Endodermal cell (in vitro differentiated cells): ENCODE measurements at places on chromosomes 6 and 20.
A peak's percentile ranks its signal among the peaks of the same experiment; 100 is the strongest.

- no peaks in the 10 kb centered on the region for H3K27me3 ChIP-seq
- H3K36me3 ChIP-seq: no peaks in the 10 kb centered on the region
- no peak overlapping the region for H3K4me3 ChIP-seq
- no peaks in the 10 kb centered on the region for H3K4me1 ChIP-seq
- DNase-seq: peak; percentile 44
- no peak overlapping the region for H3K27ac ChIP-seq
Measured at GRCh38 chr6:14276667-14277404, 159.3 kb downstream of the CD83 start.

- H3K27me3 ChIP-seq: no peaks in the 10 kb centered on the region
- no peaks in the 10 kb centered on the region for H3K4me1 ChIP-seq
- no peak for DNase-seq
Measured at GRCh38 chr6:135358251-135358821, 139.2 kb downstream of the AHI1 start.

- H3K4me1 ChIP-seq: no peaks in the 10 kb centered on the region
- no peak overlapping the region for H3K4me3 ChIP-seq
- no peaks in the 10 kb centered on the region for H3K36me3 ChIP-seq
- no peaks in the 10 kb centered on the region for H3K27me3 ChIP-seq
- H3K27ac ChIP-seq: no peak overlapping the region
Measured at GRCh38 chr6:126788861-126789365, 329.6 kb upstream of the RSPO3 start.

- peaks cover 49% of the 10 kb centered on the region for H3K4me1 ChIP-seq
- DNase-seq: peak; percentile 68
- H3K27ac ChIP-seq: peak overlapping the region; percentile 5
- peak overlapping the region; percentile 37 for H3K4me3 ChIP-seq
- H3K27me3 ChIP-seq: no peaks in the 10 kb centered on the region
- no peaks in the 10 kb centered on the region for H3K36me3 ChIP-seq
Measured at GRCh38 chr6:157159348-157159747, 164.0 kb downstream of the TMEM242 start.

- H3K4me3 ChIP-seq: no peak overlapping the region
- no peaks in the 10 kb centered on the region for H3K4me1 ChIP-seq
- H3K27me3 ChIP-seq: no peaks in the 10 kb centered on the region
- no peaks in the 10 kb centered on the region for H3K36me3 ChIP-seq
- DNase-seq: no peak
- no peak overlapping the region for H3K27ac ChIP-seq
Measured at GRCh38 chr6:36821581-36822335, 17.5 kb downstream of the CPNE5 start.

DNA sequence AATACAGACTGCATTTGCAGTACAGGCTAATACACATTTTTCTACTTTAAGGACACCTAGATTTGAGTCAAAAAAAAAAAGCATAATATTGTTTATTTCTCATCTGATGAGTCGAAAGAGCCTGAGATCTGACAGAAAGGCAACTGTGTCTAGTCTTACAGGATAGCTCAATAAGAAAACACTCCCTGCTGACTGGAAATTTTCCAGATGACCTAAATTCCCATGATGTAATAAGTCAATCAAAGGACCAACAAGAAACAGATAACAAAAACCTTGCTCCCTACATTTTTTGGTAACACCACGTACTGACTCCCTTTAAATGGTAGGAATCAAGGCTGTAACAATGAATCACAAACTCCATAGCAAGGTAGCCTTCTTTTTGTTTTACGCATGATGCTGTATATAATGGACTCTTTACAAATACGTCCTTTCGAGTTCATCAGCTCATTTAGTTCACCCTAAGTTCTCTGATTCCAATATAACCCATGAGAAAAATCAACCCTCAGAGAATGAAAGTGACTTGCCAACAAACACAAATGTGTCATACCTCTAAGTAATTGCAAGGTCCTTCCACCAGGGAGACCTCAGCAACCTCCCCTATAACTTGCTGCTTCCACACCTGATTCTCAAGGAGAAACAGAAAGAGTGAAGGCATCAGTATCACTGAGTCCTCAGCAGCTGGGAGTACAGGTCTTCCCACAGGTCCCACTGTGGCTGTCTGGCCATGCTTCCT, 12.1 kb downstream of the TBX18 start:
- H3K4me1 ChIP-seq: no peaks in the 10 kb centered on the region
- DNase-seq: no peak
- H3K27me3 ChIP-seq: peaks cover 5% of the 10 kb centered on the region
- H3K4me3 ChIP-seq: no peak overlapping the region

DNA sequence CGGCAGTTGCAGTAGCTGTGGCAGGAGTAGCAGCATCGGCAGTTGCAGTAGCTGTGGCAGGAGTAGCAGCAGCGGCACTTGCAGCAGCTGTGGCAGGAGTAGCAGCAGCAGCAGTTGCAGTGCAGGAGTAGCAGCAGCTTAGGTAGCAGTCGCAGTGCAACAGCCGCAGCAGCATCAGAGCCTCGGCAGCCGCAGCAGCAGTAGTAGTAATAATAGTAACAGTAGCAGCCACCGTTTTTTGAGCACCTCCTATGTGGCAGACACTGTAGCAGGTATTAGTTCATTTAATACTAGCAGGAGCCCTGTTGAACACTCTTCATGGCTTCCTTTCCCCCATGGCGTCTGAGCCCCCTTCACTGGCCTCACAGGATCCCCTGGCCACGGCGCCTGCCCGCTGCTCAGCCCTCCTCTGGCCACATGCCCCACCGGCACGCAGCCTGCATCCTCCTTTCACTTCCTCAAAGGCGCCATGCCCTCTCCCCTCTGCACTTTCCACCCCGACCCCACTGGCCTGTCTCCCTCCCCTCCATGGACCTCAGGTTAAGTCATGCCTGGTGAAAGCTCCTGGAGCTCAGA, 19.1 kb upstream of the IRF4 start:
- H3K27ac ChIP-seq: no peak overlapping the region
- no peak overlapping the region for H3K4me3 ChIP-seq
- no peak for DNase-seq
- H3K27me3 ChIP-seq: no peaks in the 10 kb centered on the region
- no peaks in the 10 kb centered on the region for H3K4me1 ChIP-seq

DNA sequence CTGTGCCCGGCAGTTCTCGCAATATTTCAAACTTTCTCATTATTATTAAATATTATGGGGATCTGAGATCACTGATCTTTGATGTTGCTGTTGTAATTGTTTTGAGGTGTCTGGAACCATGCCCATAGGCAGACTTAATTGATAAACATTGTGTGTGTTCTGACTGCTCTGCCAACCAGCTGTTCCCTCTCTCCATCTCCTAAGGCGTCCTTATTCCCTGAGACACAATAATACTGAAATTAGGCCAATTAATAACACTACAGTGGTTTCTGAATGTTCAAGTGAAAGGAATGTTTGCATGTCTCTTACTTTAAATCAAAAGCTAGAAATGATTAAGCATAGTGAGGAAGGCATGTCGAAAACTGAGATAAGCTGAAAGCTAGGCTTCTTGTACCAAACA, 7.6 kb downstream of the MAPK14 start:
- DNase-seq: no peak
- no peaks in the 10 kb centered on the region for H3K27me3 ChIP-seq
- no peak overlapping the region for H3K27ac ChIP-seq
- peaks cover 4% of the 10 kb centered on the region for H3K4me1 ChIP-seq
- H3K36me3 ChIP-seq: no peaks in the 10 kb centered on the region

DNA sequence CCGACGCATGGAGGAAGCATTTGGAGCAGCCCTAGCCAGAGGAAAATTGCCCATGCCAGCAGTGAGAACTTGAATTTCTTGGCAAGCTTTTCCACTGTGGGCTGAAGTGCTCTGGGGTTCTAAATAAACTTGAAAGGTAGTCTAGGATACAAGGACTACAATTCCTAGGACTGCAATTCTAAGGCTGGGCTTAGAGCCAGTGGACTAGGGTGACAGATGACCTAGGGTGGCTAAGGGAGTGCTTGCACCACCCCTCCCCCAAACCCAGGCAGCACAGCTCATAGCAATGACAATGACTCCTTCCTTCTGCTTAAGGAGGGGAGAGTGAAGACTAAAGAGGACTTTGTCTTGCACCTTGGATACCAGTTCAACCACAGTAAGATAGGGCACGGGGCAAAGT, 122.3 kb downstream of the THBS2 start:
- DNase-seq: no peak
- H3K4me3 ChIP-seq: no peak overlapping the region
- H3K4me1 ChIP-seq: no peaks in the 10 kb centered on the region
- H3K27ac ChIP-seq: no peak overlapping the region
- no peaks in the 10 kb centered on the region for H3K27me3 ChIP-seq

DNA sequence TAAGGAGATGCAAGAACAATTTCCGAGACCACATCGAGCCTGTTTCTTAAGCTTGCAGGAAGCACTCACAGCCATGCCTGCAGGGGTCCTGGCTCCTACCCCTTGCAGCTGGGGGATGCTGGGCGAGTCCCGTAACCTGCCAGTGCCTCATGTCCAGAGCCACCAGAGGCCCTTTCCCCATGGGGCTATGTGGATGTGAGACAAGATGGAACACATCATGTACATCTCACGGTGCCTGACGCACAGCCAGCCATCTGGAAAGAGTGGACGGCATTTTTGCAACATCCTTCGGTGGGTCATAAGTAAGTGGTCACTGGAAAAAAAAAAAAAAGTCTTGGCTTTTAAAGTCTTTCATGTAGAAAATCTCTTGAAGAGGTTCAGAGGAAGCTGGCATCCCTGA, 72.8 kb downstream of the CDH4 start:
- DNase-seq: no peak
- no peak overlapping the region for H3K27ac ChIP-seq
- H3K4me1 ChIP-seq: no peaks in the 10 kb centered on the region
- H3K27me3 ChIP-seq: no peaks in the 10 kb centered on the region
- H3K36me3 ChIP-seq: no peaks in the 10 kb centered on the region

DNA sequence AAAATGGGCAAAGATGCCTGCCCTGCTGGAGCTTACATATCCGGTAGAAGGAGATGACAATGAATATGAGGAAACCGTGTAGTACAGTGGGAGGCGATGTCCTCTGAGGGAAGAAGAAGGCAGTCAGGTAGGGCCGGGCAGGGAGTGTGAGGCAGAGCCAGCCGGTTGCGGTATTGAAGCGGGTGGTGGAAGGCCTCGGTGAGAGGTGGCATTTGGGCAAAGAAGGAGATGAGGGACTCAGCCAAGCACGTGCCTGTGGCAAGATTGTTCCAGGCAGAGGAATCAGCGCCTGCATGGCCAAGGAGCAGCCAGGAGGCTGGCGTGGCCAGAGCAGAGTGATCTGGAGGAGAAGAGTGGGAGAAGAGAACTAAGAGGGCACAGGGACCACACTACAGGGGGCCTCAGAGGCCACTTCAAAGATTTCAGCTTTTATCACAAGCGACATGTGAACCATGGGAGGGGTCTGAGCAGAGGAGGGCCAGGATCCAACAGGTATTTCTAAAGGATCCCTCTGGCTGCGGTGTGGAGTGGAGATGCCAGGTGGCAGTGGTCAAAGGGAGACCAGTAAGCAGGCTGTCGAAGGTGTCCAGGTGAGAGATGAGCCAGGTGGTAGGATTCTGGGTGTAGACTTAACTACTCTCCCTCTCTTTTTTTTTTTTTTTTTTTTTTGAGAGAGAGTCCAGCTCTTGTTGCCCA, 13.8 kb downstream of the MDFI start:
- no peak overlapping the region for H3K4me3 ChIP-seq
- no peak overlapping the region for H3K27ac ChIP-seq
- H3K4me1 ChIP-seq: peaks cover 3% of the 10 kb centered on the region
- no peaks in the 10 kb centered on the region for H3K27me3 ChIP-seq
- H3K36me3 ChIP-seq: peaks cover 4% of the 10 kb centered on the region

DNA sequence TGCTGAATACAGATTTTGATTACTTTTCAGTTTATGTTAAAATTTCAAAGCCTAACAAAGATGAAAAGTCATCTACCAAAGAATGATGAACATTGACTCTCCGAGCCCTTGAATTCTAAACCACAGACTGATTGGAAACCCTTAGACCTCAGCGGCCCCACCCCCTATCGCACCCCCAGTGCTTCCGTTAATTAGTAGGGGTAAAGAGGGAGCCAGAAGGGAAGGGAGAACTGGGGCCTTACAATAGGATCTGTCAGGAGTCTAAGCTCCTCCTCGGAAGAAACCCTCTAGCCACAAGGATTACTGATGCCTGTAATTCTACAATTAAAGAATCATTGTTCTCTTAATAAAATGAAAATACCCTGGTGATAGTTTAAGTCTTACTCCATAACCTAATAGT, 79.7 kb upstream of the JARID2 start:
- H3K36me3 ChIP-seq: no peaks in the 10 kb centered on the region
- no peaks in the 10 kb centered on the region for H3K4me1 ChIP-seq
- no peak overlapping the region for H3K4me3 ChIP-seq
- no peak overlapping the region for H3K27ac ChIP-seq

DNA sequence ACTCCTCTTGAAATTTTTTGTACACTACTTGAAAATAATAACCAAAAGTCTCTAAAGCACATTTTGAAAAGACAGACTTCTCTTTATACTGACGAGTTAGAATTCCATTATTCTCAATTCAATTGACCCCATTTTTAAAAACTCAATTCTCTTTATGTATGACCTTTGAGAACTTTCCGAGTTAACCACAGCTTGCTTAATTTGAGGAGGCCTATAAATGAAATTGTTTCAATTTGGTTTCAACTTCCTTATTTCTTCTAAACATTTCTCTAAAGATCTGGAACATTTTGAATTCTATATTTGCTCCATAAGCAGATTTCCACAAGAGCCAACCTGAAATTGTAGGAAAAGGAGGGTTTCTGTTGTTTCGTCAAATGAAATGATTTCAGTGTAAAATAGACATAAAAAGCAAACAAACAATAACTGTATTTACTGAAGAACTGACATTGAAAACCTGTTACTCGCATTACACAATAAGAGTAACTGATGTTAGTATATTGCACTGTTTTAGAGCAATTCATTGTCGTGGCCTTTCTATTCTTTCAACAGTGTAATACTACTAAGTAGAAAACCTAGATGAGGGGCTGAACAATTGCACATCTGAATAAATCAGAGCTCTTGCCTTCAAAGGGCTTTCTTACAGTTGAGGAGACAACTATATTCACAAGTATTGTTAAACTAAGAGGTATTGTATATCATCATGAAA, 223.6 kb downstream of the HIVEP2 start:
- no peaks in the 10 kb centered on the region for H3K4me1 ChIP-seq
- H3K27ac ChIP-seq: no peak overlapping the region
- DNase-seq: no peak

DNA sequence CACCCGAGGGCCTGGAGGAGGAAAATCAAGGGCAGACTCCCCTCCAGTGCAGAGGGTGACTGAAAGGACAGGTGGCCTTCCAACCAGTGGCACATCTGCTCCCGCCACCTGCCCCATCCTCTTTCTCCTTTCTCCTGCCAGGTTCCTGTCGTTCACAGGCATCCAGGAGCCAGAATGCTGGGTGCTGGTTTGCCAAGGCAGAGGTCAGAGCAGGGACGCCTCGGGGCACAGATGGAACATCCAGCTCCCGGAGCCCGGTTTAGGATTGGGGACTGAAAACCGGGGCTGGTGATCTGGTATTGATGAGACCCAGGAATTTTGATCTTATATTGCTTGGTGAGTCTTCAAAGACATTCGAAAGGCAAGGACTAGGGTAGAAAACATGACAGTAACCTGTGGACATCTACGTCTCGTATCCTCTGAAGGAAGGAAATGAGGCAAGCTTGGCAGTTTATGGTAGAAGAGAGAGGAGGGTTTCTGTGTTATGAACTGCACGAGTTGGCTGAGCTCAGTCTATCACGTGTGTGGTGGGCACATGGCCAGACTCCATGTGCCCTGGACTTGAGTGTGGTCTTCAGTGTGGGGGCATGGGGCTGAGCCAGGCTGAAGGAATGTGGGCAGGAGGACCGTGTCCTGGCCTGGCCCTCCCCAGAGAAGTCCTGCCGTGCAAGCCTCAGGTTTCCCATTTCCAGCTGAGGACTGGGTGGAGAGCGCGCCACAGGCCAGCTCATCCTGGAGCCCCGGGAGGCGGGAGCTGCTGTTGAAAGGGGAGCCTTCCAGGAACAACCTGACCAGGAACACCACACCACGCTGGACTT, 74.2 kb downstream of the IRF4 start:
- no peak overlapping the region for H3K27ac ChIP-seq
- H3K27me3 ChIP-seq: no peaks in the 10 kb centered on the region
- H3K4me3 ChIP-seq: no peak overlapping the region
